SHP77 treated with DMSO at 0.1 percent for 48 hours (cell line): ENCODE measurements at places on chromosomes 12 and 14.

- peak; percentile 34 for DNase-seq
These were observed 5.0 kb upstream of the CSRP2 start for GRCh38 chr12:76883811-76884210.

DNA sequence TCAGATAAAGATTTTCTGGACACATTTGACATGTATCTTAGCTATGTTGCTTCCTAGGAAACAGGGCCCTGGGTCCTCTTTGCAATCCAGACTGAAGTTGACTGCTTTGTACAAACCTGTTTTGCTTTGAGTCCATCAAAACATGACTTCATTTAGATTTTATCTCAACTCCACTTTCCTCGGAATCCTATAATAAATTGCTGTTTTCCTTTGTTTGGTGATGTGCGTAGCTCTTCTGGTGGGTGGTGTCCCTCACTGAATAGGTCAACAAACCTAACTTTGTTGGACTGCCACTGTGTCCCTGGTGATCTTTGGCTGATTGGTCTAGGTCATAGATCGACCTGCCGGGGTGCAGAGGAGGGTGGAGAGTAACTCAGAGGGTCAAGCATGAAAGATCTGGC lies 735 bp upstream of the P2RX7 start:
- DNase-seq, result no peak

- no peak for DNase-seq
These were observed 199.7 kb upstream of the CPNE8 start for GRCh38 chr12:39105111-39105510.

GRCh38 chr14:84128050-84128449 lies 1401.9 kb upstream of the FLRT2 start:
- DNase-seq, result no peak

DNA sequence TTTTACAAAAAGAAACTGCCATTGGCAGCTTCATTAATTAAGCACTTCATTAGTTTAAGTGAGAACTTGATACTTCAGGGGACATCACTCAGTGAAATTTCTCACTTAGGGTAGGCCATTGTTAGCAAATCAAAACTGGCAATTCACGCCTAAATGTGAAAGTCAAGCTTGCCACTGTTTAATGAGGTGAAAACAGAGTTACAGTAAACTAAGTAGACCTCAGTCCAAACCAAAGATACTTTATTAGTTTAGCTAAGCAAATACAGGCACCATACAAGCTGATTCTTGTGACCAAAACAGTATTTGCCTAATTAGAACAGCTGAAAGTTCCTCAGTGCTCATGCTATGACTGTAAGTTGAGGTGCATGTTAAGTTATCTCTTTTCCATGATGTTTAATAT lies 176.5 kb upstream of the CPNE8 start:
- no peak for DNase-seq

DNA sequence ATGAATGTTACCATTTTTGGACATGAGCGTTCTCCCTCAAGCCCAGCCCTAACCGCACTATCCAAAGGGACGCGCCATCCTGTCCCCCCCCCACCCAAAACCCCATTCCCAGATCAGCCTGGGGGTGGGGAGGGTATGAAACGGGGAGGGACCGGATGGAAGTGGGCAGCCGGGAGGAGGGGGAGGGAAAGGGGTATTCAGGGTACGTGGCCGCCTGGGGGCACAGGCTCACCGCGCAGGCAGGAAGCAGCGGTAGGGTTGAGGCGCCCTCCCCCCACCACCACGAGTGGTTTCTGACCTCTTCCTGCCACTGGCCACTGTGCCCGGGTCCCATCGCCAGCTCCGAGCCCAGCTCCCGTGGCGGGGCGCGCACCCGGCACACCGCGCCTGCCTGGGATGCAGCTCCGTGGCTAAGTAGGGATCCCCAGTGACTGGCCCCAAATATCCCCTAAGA lies 1.4 kb downstream of the ACTN1 start:
- DNase-seq, result no peak

GRCh38 chr14:61258985-61259384 lies 22.2 kb downstream of the TMEM30B start:
- no peak for DNase-seq

DNA sequence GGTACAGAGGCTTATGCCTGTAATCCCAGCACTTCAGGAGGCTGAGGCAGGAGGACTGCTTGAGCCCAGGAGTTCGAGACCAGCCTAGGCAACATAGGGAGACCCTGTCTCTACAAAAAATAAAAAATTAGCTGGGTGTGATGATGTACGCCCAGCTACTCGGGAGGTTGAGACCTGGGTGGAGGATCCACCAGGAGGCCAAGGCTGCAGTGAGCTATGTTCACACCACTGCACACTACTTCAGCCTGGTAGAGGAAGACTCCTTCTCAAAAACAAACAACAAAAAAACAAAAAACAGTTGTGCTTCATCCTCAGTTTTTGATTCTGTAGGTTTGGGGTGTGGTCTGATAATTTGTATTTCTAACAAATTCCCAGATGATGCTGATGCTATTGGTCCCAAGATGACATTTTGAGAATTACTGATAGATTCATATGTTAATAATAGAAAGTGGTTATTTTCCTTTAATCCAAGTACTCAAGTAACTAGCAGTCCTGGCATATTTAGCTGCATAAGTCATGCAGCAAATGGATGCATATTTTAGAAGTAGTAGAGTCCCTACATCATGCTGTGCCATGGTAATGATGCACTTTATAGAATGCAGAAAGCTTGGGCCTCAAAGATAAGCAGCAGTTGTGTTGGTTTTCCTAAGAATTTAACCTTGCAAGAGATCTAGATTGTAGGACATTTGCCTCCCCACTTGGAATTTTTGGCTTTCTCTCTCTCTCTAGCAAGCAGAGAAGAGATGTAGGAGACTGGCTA lies 76.1 kb upstream of the PAWR start:
- no peak for DNase-seq

DNA sequence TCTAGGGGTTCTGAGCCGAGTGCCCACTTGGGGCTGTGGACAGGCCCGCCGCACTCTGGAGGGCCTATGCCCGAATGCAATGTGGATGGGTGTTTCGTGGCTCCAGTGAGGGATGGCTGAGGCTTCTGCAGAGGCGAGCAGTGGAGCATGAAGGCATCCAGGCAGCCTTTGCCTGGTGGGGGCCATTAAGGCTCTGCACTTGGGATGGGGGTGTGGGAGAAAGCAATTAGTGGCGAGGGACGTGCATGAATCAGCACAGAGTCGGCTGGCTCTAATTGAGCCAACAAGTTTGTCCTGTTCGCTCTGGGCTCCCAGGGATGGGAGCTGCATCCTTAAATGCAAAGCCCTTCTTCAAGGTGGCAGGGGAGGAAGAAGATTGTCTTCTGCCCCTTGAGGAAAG lies 346.9 kb upstream of the FKBP4 start:
- no peak for DNase-seq

DNA sequence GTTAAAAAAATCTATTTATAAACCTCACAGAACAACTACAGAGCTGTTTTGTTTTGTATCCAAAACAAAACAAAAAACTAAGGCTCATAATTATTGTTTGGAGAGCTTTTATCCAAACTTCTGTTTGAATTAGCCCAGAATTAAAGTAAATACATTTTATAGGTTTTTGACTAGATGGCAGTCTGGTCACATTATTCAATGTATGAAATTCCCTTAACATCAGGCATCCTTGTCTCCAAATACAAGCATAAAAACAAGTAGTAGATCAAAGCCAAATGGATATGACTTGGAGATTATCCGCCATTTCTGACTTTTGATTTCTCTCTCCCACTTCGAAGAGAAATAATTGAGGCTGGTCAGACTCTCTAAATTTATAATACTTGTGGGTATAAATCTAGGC lies 63.5 kb downstream of the SLC38A1 start:
- no peak for DNase-seq

DNA sequence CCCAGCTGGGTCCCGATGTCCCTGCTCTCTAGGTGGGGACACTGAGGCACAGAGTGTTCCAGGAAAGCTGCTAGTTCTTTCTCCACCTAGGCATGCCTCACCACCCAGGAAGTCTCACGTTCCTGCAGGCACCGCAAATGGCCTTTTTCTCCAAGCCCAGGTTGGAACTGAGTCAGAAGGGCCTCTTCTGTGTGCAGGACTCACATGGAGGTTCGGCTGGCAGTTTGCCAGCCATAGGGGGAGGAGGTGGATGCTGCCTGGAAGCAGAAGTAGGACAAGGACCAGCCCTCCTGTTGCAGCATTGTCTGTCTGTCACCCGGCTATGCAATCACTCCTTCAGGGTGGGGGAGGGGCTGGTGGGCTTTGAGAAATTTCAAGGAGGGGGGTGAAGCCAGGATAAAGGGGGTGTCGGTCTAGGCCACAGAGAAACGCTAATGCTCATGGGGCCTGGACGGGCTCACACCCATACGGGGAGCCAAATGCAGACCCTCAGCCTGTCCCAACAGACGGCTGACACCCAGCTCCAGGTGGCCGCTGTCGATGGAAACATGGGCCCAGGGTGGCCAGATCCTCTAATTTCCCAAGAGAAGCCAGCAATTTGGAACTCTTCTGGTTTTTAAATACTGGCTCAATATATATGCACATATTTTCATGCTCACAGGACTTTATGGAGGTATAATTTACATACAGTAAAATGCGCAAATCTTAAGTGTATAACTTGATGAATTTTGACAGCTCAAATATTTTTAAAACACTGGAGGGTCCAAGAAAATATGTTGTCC lies 120.5 kb downstream of the PHETA1 start:
- DNase-seq, result no peak

DNA sequence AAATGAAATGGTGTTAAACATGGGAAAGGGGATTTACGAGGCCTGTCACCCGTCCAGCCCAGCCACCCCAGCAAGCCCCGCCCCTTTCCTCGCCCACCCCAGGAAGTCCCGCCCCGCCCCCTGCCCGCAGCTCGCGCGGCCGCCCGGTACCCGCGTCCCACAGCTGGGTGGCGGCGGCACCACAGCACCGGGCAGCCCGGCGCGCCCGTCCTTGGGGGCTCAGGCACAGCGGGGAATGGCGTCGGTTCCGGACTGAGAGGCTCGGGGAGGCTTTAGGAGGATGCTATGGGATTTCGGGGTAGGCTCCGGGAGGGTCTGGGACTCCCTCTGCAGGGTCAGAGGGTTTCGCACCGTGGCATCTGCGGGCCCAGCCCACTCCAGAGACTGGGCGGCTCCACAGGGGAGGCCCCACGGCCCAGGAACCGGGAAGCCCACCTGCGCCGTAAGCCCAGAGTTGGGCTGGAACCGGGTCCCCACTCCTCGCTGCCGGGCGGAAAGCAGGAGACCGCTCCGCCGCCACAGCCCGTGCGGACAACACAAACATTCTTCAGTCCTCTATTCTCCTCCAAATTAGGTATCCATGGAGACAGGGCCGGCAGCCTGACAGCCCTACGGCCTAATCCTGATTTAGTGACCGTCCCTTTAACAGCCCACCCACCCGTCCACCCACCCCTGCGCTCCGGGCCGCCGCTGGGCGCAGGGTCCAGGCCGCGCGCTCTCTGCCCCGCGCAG lies 1.4 kb downstream of the FIGNL2 start:
- DNase-seq, result no peak

DNA sequence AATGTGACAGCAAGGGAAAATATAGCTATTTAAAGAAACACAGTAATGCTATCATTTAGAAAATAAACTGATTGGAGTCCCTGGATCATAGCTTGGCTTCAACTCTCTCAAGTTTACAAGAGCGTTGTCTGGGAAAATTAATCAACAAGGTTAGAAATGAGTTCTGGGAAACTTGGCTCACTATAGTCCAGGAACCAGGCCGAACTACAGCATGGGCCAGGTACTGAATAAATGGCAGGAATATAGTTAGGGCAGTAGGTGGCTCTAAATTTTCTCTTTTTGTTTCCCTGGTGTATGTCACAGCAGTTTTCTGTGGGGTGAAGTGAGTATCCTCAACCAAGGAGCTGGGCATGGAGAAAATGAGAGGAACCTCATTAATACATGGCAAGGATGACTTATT lies 72.4 kb downstream of the PLBD1 start:
- DNase-seq, result no peak

DNA sequence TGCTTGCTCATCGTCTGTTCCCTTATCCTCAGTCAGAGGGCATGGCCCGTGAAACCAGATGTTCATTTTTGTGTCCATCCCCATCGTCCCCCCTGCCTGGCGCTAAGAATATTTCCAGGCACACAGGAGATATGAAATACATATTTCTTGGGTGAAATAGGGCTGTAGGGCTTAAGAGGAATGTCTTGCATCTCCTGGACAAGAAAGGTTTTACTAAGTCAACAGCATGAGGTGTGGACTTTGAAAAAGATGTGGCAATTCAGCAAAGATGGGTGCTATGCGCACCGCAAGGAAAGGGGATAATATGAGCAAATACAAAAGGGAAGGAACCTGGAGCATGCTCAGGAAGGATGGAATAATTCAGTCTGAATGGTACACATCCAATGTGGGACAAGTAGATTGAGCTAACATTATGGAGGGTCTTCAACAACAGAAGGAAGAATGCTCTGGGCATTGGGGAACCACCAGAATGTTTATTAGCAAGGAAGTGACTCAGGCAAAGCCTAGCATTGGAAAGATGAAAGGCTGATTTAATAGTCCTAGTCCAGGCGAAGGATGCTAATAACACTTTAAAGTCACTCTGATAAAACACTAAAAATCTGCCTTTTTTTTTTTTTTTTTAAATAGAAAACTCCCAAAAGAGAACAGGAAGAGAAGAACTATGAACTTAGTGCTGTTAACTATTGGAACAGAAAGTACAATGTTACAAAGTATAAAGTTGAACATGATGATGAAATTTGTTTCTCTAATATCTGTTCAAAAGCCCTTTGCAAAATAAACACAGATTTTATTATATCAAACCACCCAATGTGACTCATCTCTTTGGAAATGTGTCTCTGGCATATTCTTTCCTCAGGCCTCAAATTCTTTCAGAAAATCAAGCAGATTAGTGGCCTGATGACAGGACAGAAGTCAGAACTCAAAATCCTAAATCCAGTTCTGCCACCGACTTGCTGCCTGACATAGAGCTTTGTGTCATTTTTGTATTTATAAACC lies 449.5 kb downstream of the BCAT1 start:
- DNase-seq, result no peak

DNA sequence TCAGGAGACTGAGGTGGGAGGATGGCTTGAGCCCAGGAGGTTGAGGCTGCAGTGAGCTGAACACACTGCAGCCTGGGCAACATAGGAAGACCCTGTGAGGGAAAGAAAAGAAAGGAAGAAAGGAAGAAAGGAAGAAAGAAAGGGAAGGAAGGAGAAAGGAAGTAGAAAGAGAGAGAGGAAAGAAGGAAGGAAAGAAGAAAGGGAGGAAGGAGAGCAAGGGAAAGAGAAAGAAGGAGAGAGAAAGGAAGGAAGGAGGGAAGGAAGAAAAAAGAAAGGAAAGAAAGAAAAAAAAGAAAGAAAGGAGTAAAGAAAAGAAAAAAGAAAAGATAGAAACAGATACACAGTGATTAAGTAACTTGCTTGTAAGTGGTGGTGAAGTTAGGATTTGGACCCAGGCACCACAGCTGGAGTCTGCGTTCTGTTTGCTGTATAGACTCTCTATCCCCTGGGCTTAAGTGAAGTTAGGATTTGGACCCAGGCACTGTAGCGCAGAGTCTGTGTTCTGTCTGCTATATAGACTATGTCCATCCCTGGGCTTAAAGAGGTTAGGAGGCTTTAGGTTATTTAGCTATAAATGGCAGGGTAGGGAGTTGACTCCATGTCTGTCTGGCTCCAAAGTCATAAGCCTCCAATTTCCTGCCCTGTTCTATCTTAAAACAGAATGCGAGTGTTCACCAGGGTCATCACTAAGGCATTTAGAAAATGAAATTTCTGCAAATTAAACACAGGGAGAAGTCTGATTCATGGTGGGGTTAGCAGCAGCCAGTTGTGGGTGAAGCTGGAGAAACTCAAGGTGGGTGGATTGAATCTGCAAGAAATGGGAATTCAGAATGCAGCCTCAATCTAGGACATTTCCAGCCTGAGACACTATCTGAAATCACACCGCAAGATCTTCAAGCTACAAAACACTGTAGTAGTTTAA lies 13.3 kb upstream of the C12orf75 start:
- no peak for DNase-seq
